Activated CD8-positive, alpha-beta memory T cell treated with anti-CD3 and anti-CD28 coated beads, Interleukin-2, amount 50 U/mL, for 48 hours (primary cell): ENCODE measurements at places on chromosomes 2 and 18.
A peak's percentile ranks its signal among the peaks of the same experiment; 100 is the strongest.

DNA sequence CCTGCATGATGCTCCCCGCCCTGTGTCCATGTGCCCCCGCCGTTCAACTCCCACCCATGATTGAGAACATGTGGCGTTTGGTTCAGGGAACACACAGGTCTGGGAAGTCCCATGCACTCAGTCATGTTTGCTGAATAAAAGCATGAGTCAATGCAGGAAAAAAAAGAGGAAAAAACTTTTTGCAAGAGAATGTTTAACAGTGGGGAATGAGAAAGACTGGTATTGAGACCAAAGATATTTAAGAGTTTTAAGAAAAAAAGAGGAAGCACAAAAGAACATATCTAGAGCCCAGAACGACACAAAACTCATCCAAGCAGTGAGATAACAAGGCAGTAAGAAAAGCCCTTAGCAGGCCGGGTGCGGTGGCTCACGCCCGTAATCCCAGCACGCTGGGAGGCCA is 279.2 kb upstream of the THSD7B start:
- DNase-seq = no peak

DNA sequence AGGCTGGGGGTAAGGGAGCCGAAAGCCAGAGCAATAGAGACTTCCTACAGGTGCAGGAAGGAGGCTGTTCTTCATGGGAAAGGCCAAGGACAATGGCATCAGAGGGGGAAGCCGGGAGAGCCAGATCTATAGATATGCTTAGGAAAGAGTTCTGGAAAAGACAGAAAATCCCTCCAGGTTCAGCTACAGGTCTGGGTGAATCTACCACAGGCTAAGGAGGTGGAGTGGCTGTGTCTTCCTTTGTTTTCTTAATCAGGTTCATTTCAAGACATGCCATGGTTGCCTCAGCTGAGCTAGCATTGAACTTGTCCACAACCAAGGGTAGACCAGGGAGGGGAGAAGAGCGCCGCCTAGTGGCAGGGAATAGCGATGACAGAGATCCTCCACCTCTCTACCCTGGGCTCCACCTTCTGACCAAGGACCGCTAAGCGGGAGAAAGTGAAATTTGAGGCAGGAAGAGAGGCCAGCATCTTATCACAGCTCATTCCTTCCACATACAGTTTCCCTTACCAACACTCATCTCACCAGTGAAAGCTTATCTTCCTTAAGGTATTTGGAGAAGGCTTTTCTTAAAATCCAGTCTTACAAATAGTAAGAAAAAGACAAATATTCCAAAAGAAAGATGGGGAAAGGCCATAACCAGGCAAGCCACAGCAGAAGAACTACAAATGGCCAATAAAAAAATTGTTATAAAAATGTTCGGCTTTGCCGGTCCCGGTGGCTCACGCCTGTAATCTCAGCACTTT is 74.2 kb downstream of the VIT start:
- DNase-seq = peak; percentile 83

GRCh38 chr18:53887447-53887846 is 337.0 kb downstream of the MBD2 start:
- no peak for DNase-seq

DNA sequence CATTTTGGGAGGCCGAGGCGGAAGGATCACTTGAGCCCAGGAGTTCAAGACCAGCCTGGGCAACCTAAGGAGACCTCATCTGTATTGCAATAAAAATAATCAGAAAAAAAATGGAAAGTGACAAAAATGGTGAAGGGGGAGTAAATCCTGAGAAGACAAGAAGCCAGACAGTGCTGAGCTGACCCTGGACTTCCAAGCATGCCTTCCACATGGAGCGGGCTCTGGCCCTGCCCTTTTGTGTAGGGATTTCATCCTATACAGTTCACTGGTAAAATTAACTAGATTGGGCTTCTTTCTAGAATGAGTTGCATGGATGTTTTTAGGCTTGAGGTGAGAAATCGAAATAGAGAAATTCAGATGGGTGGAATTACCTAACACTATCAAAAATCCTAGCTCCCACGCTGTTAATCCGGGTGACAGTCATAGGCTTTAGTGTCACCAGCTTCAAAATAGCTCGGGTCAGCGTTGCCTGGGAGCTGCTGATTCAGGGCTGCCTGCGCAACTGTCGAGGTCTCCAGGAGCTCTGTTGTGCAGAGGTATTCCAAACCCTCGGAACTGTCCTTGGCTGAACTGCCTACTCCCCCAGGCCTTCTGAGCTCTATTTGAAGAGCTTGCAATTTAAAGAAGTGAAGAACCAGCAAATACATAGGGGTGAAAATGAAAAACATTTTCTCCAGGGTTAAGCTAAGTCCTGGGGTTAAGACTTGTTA is 21.5 kb upstream of the ZNF532 start:
- no peak for DNase-seq

DNA sequence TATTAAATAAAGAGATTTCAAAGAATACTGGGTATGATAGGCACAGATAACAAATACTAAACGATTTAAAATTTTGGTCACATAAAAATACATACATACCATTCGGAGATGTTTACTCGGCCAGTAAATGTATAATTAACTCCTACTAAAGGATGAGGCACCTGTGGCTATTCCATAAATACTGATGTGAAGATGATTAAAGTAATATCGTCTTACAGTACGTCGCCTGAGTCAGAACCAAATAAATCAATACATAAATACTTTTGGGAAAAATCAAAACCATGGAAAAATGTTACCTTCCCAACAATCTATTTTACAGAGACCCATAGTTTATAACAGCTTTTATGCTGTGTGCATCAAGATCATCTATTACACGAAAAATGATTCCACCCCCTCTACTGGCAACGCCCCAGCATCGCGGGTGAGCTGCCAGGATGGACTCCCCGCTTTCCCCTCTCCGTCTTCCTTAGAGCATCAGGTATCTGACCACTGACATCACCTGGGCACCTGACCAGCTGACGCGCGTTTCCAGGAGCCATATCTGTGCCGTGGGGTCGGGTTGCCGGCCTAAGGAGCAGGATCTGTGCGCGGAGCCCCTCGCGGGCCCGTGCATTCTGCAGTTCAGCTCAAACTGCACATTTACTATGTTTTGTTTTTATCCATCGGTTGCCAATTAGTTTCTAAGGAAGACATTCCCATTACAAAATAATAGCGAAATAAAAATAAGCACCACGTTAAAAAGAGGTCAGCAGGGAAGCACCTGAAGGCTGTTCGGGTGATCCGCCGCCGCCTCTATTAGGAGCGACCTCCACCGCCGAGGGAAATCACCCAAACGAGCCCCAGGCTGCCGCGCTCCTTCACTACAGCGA is 901 bp downstream of the ICA1L start:
- DNase-seq = peak; percentile 75

DNA sequence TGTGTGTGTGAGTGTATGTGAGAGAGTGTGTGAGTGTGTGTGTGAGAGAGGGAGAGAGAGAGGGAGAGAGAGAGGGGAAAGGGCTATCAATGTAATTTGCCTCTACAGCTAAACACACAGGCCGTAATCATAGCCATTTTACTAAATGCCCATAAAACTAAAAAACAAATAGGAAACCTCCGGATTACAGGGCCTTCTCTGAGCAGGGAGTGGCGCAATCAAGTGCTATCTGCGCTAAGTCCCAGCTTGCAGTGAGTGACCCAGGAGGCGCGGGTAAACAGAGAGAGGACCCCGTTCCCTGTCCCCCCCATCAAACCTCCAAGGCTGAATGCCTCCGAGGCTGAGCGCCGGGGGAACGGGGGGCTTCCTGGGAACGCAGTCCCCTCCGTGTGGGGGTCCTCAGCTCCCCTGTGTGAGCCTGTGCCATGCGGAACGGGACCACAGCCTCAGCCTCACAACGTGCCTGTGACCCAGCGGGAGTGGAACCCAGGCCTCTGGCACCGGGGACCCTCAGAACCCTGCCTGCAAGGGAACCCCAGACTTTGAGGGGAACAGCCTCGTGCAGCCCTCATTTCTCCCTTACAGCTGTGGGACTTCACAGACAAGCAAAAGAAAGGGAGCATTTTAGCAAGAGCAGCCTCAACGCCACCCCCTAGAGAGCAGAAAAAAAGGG is 54.7 kb upstream of the ID2 start:
- DNase-seq = no peak

- DNase-seq = no peak
Observed at GRCh38 chr2:180596453-180596852, 384.0 kb upstream of the UBE2E3 start.

DNA sequence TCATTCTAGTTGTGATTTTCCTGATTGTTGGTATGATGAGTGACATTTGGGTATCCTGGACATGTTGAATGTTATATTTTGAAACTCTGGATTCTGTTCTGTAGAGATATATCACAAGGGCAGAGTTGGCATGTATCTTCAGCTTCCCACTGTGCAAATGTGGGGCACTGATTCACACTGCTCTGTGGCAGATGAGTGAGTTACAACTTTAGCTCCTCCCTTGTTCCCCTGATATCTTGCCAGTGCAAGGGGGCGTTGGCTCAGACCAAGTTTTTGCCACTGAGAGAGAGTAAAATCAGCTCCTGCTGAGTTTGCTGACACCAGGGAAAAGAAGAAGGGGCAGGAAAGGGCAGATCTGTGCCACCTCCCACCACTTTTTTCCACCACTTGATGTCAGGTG is 199.6 kb upstream of the MMADHC start:
- DNase-seq = no peak

GRCh38 chr2:46519265-46519664 is 39.9 kb downstream of the TMEM247 start:
- DNase-seq = no peak

DNA sequence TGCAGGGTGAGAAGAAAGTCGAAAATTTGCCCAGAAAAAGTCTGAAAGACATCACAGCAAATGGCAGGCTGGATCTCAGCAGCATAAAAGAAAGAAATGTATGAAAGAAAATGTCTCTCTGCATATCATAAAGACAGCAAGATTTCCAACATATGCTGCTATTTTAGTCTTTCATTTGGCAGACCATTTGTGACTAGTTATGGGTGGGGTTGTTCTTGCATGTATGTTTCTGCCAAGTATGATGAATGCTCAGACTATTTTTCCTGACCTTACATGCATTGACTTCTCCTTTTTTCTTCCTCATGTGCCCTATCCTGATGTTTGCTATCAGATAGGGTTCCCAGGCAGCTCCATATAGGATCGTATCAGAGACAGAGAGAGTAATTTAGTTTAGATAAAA is 58.5 kb upstream of the PARD3B start:
- no peak for DNase-seq

DNA sequence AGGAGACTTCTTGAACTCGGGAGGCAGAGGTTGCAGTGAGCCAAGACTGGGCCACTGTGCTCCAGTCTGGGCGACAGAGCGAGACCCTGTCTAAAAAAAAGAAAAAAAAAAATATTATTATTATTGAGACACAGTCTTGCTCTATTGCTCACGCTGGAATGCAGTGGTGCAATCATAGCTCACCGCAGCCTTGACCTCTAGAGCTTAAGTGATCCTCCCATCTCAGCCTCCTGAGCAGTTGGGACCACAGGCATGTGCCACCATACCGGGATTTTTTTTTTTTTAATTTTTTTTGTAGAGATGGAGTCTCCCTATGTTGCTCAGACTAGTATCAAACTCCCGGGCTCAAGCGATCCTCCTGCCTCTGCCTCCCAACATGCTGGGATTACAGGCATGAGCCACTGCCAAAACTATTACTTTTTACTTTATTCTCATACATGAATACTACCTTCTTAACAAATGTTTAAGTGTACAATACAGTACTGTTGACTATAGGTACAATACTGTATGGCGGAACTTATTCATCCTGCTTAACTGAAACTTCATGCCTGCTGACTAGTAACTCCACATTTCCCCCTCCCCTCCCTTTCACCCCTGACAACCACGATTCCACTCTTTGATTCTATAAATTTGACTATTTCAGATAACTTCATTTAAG is 15.5 kb downstream of the FBXO11 start:
- DNase-seq = no peak

GRCh38 chr18:394987-395362 is 105.5 kb downstream of the COLEC12 start:
- DNase-seq = no peak
